ENCODE measurements at places on chromosomes 7 and 10.

DNA sequence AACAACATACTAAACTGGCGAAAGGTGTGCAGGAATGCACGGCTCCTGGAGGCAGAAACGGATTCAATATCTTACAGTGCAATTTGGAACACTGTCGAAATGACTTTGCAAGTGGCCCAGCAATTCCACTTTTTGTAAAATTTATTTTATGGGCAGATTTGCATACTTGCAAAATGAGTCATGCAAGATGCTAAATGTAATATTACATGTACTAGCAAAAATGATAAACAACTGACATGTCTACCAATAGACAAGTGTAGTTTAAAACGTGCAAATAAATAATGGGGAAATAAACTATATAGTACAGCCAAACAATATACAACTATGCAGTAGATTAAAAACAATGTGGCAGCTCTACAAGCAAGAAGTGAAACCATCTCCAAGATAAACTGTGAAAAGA is 97.7 kb downstream of the ARHGAP12 start:
- no peak for DNase-seq

DNA sequence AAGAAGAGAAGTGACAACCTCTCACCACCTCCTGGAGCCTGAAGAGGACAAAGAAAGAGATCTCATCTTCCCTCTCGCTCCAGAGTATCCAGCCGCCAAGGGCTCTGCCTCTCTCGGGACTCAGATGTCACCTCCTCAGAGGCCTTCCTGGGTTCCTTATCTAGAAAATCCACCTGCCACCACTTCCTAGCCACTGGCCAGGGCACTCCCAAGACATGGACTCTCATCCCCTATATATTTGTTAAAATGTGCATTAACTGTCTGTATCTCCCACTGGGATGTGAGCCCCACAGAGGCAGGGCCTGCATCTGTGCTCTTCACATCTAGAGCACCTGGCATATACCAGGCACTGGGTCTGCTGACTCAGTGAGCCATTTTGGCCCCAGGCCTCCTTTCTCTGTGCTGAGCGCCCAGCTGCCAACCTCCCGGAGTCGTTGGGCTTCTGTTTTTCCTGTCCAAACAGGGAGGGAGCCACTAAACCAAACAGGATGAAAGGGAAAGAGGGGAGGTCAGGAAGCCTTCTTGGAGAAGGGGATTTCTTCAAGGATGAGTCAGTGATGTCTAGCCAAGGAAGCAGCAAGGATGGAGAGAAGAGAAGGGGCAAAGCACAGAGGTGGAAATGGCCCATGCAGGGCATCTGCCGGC is 58.9 kb downstream of the KCNMA1 start:
- no peak for DNase-seq

- DNase-seq = no peak
These were observed 17.8 kb upstream of the CCNJ start for GRCh38 chr10:96025566-96025965.

GRCh38 chr10:94138391-94138790 is 144.7 kb downstream of the PLCE1 start:
- DNase-seq = no peak

DNA sequence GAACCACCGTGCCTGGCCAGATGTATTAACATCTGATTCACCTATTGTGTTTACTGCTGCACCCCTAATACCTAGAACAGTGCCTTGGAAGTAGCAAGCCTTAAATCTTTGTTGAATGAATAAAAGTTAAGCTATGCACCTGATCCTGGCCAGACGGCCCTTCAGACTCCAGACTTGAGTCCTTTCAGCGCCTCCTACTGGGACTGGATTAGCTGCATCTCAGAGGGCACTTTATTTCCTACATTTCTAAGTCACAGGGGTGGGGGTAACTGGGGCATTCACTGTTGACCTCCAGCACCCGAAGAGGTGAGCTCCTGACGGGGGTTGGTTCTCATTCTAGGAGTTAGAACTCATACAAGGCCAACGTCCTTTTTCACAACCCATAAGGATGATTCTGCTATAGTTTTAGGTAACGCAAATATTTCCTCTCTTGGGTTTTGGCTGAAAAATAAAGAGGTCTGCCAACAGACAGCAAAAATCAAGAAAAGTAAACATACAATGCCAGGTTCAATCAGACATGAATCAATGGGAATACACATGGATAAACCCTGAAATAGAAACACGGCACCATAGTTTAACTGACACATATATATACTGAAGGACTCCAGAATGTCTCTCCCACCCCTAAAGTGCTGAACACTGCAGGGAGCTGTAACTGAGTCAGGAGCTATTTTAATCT is 48.0 kb upstream of the DLG5 start:
- no peak for DNase-seq

DNA sequence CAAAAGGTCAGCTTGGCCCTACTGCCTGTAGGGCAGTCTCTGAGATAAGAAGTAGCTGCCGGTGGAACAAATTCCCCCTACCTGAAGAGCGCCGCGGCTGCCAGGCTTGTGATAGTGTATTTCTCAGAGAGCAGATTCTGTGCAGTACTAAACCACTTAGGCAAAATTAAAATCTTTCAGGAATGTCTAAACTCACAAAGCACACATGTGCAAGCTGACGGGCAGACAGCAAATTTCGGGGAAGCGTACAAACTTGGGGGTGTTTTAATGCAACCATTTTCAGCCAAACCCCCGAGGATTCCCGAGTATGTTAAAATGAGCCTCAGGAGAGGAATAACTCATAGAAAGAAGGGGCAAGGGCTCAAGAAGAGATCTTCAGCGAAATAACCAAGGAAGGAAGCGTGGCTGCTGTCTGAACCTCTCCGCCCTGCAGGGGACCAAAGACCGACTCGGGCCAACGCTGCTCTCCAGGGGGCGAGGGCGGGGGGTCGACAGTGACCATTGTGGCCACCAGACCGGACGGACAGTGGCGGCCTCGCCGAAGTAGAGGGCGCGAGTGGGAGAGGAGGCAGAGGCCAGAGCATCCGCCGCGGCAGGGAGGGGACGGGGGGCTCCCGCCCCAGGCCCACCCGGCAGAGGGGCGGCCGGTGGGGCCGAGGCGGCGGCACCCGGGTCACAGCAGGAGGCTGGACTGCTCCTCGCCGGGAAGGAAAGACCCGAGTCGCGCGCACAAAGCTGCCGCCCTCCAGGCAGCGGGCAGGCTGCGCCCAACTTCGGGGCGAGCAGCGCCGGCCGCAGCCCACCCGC is 819 bp downstream of the HYCC1 start:
- no peak for DNase-seq

GRCh38 chr10:72659694-72660093 is 32.2 kb upstream of the MCU start:
- no peak for DNase-seq

- no peak for DNase-seq
These were observed 35.2 kb downstream of the CFAP58 start for GRCh38 chr10:104388830-104389229.

- no peak for DNase-seq
These were observed 114.1 kb downstream of the EMX2 start for GRCh38 chr10:117656385-117657367.

- DNase-seq = no peak
These were observed 4.1 kb upstream of the CALML5 start for GRCh38 chr10:5503477-5503835.

DNA sequence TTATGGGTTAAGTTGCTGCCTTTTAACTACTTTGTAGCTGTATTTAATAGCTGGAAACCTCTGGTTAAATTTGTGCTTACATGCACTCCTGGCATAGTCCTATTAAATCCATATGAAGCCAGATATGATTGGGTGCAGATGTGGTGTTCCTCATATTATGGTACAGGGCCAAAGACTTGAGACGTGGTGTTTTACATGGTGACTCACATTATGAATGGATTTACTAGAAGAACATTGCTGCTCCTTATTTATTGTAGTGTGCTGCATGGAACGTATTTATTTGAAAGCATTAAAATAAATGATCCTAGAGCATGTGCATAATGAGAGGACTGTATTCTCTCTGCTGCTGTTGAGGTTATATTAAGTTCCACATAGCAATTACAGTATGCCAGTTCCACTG is 224.1 kb downstream of the SLC25A13 start:
- no peak for DNase-seq

DNA sequence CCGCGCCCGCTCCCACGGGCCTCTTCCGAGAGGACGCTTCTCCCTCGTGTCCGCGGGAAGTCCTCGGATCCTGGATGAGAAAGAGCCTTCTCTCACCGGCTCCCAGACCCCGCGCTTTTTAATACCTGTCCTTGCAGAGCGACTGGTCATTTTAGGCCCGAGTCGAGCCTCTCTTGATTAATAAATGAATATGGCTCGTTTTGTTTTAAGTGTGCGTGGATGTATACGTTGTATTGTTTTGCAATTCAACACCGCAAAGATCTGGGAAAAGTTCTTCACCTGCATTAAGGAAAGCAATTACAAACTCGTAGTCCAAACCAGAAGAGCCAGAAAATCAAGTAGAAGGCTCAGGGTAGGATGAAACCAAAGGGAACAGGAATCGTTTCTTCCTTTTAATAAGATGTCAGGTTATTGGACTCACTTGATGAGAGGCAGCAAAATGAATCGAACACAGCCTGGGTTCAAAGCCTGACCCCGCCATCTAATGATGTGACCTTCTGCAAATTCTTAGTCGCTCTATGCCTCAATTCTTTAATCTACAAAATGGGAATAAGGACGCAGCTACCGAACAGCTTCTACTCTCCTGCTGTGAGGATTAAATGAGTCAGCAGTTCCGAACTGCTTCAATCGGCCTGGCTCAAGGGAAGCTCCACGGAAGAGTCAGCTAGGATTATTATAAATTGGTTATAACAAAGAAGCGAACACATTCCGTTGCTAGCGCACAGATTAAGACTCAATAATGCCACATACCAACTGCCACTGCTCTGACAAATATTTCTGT is 277.8 kb upstream of the NEBL start:
- DNase-seq = no peak

DNA sequence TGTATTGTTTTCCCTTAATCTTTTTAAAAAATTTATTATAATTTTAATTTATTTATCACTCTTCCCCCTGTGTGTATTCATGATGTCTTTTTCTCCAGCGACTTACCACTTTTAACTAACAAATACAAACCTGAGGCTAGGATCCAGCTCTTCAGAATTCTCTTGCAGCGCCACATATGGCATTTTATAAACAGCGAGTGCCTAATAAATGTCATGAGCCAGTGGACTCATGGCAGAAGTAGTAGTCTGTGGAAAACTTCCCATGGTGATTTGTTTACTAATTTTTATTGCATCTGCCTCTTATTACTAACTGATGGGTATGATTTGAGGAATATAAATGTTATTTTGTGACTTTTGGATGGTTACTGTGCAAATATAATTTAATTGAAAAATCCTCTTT is 102.9 kb downstream of the EXOC4 start:
- DNase-seq = no peak

- DNase-seq = no peak
These were observed 16.7 kb upstream of the C10orf90 start for GRCh38 chr10:126687121-126687606.

DNA sequence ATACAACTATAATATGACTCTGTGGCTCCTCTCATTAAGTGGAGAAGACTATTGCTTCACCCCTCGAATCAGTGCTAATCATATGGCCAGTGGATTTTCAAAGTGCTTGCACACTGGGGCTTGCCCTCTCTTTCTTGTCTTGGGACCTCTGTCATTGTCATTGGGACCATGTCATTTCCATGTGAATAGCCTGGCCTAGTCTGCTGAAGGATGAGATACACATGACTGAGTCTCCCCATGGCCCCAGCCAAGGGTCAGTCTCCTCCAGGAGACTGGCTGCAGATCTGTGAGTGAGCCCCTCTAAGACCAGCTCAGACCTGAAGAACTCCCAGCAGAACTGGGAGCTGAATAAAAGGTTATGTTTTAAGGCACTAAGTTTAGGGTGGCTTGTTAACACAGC is 39.5 kb downstream of the PKD1L1 start:
- DNase-seq = no peak

GRCh38 chr10:99395750-99396445 is 34.5 kb downstream of the GOT1 start:
- peak; percentile 79 for DNase-seq

- DNase-seq = no peak
These were observed 610.2 kb downstream of the AUTS2 start for GRCh38 chr7:70208236-70209063.

DNA sequence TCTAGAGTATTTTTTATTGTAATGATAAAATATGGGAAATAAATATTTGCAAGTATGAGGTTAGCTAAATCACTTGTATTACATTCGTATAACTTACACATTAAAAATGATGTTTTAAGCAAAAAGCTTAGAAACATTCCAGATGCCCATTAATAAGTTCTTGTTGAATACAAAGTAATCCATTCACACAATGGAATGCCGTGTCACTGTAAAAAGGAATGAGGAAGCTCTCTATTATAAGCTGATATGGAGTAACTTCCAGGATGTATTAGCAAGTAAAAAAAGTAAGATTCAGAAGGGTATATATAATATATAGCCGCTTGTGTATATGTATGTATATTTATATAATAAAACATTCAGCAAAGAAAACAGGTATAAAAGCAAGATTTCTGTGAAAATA is 412.8 kb upstream of the MTPN start:
- no peak for DNase-seq

GRCh38 chr7:70539205-70539604 is 592.7 kb upstream of the GALNT17 start:
- peak; percentile 38 for DNase-seq

- no peak for DNase-seq
These were observed 322.9 kb downstream of the PTEN start for GRCh38 chr10:88186335-88186734.

DNA sequence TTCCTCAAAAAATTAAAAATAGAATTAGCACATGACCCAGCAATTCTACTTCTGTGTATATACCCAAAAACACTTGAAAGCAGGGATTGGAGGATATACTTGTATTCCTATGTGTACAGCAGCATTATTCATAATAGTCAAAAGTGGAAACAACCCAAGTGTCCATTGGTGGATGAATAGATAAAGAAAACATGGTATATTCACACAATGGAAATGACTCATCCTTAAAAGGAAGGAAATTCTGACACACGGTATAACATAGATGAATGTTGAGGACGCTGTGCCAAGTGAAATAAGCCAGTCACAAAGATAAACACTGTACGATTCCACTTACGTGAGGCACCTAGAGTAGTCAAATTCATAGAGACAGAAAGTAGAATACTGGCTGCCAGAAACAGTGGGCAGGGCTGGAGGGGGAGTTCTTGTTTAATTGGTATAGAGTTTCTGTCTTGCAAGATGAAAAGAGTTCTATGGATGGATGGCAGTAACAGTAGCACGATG is 26.6 kb upstream of the KAT6B start:
- DNase-seq = no peak

- no peak for DNase-seq
These were observed 26.8 kb upstream of the CALCR start for GRCh38 chr7:93601363-93601762.

Measured in pons (tissue), 1 donor.